ENCODE measurements at places on chromosomes 3 and 15.

- DNase-seq, result no peak
Observed at GRCh38 chr3:169295126-169295525, 368.4 kb downstream of the MECOM start.

DNA sequence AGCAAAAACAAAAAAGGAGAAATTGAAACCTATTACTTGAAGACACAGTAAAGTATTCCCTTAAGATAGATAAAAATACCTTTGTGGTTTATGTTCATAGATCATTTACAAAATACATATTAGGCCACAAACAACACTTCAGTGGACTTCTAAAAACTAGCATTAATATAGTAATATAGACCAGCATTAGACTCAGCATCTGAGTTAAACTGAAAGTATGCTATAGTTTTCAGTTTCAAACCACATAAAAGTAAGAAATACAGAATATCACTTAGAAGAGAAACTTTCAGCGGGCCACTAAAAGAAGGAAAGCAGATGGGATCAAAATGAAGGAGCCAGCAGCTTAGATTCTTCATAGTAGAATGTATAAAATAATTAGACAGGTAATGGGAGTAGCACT is 86.6 kb downstream of the MSL2 start:
- no peak for DNase-seq

GRCh38 chr3:193794002-193794881 is 201.2 kb downstream of the OPA1 start:
- no peak for DNase-seq

- DNase-seq, result no peak
Observed at GRCh38 chr15:100284191-100284590, 57.6 kb downstream of the ADAMTS17 start.

GRCh38 chr3:185503521-185503920 is 4.7 kb upstream of the TMEM41A start:
- no peak for DNase-seq

DNA sequence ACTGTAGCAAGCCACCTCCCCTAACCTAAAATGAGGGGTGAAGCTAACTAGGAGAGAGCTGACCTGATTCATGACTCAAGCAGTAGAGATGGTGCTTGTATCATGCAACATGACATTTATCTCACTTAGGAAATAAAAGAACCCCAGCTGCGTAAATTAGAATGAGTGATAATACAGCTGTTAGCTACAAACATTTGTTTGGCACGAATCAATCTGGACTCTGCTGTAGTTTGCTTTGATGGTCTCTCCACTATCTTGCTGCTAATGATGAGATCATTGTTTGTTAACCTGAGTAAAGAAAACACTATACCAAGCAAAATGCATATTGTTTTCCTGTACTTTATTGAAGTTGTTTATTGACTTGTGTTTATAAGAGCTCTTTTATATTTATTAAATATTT is 92.6 kb downstream of the ALDH1A2 start:
- no peak for DNase-seq

GRCh38 chr3:83248454-83248853 is 1487.0 kb upstream of the GBE1 start:
- DNase-seq, result no peak

DNA sequence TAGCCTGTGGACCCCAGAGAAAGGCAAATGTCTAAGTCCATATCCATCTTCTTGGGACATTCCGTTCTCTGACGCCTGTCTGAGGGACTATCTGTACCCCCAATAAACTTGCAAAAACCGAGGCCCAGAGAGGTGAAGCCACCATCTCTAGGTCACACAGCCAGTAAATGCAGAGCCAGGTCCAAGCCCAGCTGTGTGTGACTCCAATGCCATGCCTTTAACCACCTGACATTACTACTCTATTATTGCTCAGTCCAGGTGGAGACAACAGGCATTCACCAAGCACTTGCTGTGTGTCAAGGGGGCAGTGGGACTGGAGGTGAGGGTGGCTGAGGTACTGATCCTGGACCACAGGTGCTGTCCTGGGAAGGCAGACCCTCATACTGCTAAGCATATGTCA is 25.4 kb downstream of the CYP8B1 start:
- no peak for DNase-seq

DNA sequence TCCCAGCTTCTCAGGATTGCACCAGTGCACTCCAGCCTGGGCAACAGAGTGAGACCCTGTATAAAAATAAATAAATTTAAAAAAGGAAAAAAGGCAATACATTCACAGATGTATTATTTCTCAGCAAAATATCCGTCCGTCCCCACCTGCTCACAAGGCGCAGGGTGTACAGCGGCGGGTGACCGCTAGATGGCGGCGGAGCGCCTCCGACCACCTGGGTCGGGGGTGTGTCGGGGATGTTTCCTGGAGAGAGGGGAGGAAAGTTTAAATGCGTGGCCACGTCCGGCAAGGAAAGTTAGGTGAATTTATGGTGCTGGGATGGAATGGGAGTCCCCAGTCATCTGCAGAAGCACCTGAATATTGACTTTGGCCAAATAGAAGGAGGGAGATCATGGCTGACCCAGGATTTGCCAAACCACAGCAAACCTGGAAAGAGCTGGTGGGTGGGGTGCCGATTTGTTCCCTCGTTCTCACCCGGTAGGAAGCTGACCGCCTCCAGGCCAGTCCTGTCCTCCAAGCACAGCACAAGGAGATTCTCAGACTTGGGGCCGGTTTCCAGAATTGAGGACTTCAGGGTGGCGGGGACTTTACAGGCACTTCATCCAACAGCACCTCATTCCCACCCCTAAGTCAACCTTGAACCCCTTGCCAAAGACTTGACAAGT is 88.3 kb downstream of the TMEM266 start:
- no peak for DNase-seq

- no peak for DNase-seq
Observed at GRCh38 chr3:187651282-187651681, 18.9 kb downstream of the SST start.

GRCh38 chr3:10262027-10262426 is 13.8 kb downstream of the TATDN2 start:
- no peak for DNase-seq

GRCh38 chr3:43521941-43522340 is 99.9 kb downstream of the ANO10 start:
- DNase-seq, result no peak

DNA sequence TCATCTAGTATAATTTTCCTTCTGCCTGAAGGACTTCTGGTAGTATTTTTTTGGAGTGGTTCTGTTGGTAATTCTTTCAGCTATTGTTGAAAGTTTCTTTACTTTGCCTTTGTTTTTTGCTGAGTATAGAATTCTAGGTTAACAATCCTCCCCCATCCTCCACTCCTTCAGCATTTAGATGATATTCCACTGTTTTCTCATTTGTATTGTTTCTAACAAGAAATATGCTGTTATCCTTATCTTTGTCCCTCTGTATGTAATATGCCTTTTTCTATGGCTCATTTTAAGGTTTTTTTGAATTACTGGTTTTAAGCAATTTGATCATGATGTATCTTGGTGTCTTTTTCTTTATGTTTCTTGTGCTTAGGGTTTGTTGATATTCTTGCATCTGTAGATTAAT is 53.9 kb downstream of the KLF15 start:
- DNase-seq, result no peak

GRCh38 chr3:186235554-186235953 is 126.5 kb downstream of the DGKG start:
- DNase-seq, result no peak

DNA sequence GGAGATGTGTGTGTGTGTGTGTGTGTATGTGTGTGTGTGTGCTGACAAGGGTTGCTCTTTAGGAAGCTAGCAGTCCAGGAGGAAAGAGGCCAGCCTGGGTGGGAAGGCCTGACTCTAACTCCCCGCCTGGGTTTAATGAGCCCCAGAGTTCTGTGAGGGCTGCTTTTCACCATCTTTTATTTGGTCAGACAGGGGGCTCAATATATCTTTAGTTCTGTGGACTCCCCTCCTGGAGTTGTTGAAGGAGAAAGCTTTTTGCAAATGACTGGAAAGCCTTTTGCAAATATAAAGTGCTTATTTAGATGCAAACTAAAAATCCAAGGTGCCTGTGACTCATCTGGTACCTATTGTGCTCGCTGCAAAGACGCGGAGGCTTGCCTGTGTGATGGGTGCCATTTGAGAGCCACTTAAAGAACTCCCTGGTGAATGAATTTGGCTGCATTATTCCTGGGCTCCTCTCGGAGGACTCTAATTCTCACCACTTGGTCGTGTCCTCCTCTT is 24.5 kb downstream of the DRD3 start:
- DNase-seq, result no peak

DNA sequence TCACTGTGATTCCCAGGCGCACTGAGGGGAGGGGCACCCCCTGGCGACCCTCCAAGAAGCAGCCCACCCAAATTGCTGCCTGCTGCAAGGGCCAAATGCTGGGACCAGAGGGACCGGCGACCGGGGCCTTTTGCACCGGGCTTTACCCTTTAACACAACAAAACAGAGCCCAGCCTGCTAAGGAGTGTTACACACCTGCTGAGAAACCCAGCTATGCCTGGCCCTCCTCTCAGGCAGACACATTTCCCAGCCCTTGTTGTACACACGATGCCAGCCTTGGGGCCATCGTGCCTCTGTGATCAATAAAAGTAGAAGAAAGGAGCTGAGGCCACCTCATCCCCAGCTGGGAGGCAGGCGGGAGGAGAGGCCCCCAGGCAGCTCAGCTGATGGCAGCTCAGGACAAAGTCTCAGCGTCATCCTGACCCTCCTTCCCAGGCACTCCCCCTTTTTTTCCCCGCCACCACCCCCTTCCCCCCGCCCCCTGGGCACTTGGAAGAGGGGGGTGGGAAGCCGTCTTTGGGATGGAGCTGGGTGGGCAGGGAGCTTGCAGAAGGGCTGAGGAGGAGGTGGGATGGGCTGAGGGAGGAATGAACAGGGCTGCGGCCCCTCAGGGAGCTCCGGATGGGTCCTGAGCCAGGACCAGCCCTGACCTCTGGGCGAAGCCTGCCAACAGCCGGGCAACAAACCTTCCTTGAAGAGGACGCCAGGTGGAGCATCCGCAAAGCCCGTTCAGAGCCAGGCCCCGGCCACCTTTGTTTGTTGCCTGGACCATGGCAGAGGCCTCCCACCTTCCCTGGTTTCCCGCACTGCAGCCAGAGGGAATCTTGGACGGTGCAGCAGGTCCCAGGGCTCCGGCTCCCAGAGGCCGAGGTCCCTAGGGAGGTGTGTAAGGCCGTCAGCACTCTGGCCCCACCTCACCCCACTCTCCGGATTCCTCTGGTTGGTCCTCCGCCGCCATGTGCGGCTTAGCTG is 45.9 kb upstream of the SEC61A1 start:
- no peak for DNase-seq

DNA sequence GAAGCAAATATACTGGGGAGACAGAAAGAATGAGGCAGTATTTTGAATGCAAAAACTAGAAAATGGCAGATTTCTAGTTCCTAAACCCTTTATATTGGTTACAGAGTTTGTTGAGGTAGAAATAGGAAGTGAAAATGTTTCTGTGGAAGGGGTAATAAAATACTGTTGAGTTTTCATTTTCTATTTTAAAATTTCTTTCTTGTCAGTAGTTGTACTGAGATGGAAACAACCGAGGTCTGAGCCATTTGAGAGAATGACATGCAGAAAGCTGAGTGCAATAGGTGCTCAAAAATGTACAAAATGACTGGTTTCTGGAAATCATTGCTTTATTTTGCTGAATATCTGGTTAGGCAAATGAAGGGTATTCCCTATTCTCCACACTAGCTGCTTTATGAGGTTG is 361.4 kb downstream of the CHL1 start:
- DNase-seq, result no peak

- DNase-seq, result no peak
Observed at GRCh38 chr3:125011941-125012340, 43.9 kb downstream of the HEG1 start.

GRCh38 chr3:102400766-102401165 is 34.0 kb upstream of the ZPLD1 start:
- no peak for DNase-seq

- DNase-seq, result no peak
Observed at GRCh38 chr3:184620475-184621119, 59.0 kb downstream of the EPHB3 start.

DNA sequence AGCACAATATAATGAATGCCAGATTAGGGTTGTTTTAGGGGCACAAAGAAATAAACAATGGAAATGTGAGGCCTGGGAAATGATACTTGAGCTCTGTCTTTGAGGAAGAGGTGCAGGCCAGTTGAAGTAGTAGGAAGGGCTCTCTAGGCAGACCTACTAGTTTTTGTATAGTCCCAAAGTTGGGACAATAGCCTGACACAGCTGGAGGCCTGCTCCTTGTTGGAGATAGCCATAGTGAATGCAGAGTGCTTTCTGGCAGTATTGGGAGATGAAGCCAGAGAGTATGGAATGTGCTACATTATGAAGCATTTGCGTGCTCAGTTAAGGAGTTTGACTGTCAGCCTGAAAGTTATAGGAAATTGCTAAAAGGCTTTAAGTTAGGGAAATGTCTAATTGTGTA is 251.2 kb upstream of the ZPLD1 start:
- no peak for DNase-seq

DNA sequence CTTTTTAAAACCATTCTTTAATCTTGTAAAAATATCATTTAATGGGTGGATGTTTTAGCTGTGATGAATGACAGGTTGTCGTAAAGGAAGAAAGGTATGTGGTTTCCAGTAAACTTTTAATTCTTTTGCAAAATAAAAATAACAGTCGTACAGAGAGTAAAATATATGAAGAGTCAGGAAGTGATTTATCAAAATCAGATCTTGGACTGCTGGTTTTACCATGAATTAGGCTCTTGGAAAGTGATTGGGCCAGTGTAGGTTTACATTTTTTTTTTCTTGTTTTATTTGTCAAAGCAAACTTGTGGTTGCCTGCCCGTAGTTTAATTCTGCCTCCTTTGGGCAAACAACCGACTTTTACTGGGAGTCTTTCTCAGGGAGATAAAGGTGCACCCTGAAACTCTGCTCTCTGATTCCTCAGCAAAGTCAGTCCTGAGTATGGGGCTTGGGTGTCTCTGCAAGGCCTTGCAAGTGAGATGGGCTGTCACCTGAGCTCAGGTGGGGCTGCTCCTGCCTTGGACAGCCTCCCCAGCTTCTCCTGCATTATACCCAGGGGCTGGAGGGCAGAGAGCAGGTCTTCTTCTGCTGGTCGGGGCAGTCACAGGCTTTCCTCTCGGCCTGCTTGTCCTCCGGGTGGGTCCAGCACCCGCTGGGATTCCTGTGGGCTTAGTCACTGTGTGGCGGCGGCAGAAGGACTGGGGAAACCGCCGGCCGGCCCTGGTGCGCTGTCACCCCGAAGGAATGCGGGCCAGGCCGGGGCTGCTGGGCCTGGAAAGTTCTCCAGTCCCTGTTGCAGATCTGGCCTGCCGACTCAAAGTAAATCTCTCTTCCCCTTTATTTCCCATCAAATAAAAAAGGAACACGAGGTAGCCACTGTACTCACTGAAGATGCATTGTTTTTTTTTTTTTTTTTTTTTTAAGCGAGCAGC is 79.0 kb downstream of the IGF1R start:
- no peak for DNase-seq

- no peak for DNase-seq
Observed at GRCh38 chr3:194939949-194940770, 254.5 kb downstream of the FAM43A start.

DNA sequence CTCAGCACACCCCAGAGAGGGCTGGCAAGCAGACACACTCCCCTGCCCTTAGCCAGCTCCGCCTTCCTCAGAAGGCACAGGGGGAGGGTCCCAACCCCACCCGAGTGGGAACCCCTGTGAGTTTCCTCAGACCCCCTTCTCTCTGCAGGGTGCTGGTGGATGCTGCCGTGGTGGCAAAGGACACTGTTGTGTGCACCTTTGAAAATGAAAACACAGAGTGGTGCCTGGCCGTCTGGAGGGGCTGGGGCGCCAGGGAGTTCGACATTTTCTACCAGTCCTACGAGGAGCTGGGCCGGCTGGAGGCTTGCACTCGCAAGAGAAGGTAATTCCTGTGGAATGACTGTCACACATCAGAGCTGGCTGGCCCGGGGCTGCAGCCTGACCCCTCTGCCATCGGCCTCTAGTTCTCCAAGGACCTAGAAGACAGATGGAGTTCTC is 149.4 kb downstream of the LRRK1 start:
- no peak for DNase-seq
